Memory B cell (primary cell): ENCODE measurements at places on chromosomes 11 and 22.
A peak's percentile ranks its signal among the peaks of the same experiment; 100 is the strongest.

DNA sequence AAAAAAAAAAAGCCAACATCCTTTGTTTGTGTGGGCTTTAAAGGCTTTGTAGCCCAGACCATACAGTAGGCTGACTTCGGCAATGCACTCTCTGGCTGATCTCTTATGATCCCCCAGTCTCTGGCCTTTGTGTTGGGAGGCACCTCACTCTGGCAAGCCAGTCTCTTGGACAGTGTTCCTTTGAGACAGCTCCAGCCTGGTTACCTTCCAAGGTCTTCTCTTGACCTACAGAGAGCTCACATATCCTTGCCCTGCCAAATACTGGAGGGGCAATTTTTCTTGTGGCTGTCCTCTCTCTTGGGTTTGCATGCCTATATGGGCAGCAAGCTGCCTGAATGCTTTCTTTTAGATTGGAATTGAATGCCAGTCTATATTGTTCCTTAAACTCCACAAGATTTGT, 69.8 kb downstream of the SESN3 start:
- H3K27me3 ChIP-seq: no peaks in the 10 kb centered on the region
- no peak overlapping the region for H3K4me3 ChIP-seq
- no peak for DNase-seq
- no peaks in the 10 kb centered on the region for H3K36me3 ChIP-seq
- peaks cover 10% of the 10 kb centered on the region for H3K4me1 ChIP-seq

DNA sequence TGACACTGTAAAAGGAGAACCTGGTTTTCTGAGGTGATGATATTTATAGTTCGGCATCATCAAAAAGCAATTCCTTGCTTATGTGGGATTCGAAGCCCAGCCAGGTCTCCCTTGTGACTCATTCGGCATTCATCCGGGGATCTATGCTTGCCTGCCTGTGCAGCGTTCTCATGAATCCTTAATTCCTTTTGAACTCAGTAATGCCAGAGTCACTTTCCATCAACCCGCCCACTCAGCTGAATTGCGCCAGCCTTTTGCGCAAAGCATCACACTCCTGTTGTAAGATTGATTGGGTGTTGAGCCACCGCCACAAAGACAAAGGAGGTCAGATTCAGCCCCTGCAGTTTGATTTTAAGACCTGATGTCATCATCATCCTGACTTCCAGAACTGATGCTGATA, 128.6 kb downstream of the SLC17A6 start:
- no peak for DNase-seq
- no peaks in the 10 kb centered on the region for H3K4me1 ChIP-seq
- no peak overlapping the region for H3K4me3 ChIP-seq
- H3K36me3 ChIP-seq: no peaks in the 10 kb centered on the region

- no peaks in the 10 kb centered on the region for H3K27me3 ChIP-seq
- H3K36me3 ChIP-seq: peaks cover 31% of the 10 kb centered on the region
- peak overlapping the region; percentile 84 for H3K4me3 ChIP-seq
- DNase-seq: no peak
Observed at GRCh38 chr11:73072935-73073481, 69.1 kb downstream of the FCHSD2 start.

- H3K4me1 ChIP-seq: no peaks in the 10 kb centered on the region
- H3K27me3 ChIP-seq: peaks cover 5% of the 10 kb centered on the region
- DNase-seq: no peak
- H3K4me3 ChIP-seq: no peak overlapping the region
- no peak overlapping the region for H3K27ac ChIP-seq
Observed at GRCh38 chr11:11661326-11662040, 39.7 kb upstream of the GALNT18 start.

GRCh38 chr11:34866375-34866774, 49.8 kb downstream of the APIP start:
- no peak overlapping the region for H3K27ac ChIP-seq
- peaks cover 4% of the 10 kb centered on the region for H3K4me1 ChIP-seq
- no peak for DNase-seq

- H3K27ac ChIP-seq: no peak overlapping the region
- H3K4me3 ChIP-seq: no peak overlapping the region
- H3K36me3 ChIP-seq: no peaks in the 10 kb centered on the region
- DNase-seq: no peak
Observed at GRCh38 chr11:67054836-67055523, 1.7 kb upstream of the RHOD start.

DNA sequence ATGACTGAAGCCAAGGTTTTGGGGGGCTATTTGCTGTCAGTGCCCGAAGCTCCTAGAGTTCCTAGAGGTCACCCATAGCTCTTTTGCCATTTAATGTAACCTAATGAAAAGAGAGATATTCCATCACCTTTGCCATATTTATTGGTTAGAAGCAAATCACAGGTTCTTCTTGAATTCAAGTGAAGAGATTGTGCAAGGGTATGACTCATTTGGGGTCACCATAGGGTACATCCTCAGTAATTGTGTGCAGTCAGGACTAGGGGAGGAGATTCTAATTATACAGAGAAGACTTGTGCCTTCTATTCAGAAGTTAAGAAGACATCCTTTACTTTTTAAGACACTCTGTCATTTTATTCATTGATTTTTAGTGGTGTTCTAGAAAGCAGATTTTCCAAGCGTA, 6.9 kb upstream of the PRAME start:
- no peak for DNase-seq
- no peak overlapping the region for H3K27ac ChIP-seq
- no peaks in the 10 kb centered on the region for H3K36me3 ChIP-seq
- no peaks in the 10 kb centered on the region for H3K4me1 ChIP-seq
- peaks cover 14% of the 10 kb centered on the region for H3K27me3 ChIP-seq

GRCh38 chr11:3010521-3011275, 18.6 kb upstream of the NAP1L4 start:
- H3K4me3 ChIP-seq: no peak overlapping the region
- H3K27me3 ChIP-seq: no peaks in the 10 kb centered on the region
- peaks cover 21% of the 10 kb centered on the region for H3K36me3 ChIP-seq
- peak overlapping the region; percentile 12 for H3K27ac ChIP-seq
- no peak for DNase-seq
- no peaks in the 10 kb centered on the region for H3K4me1 ChIP-seq

GRCh38 chr11:44627911-44628729, 62.7 kb downstream of the CD82 start:
- H3K4me1 ChIP-seq: peaks cover 36% of the 10 kb centered on the region
- no peak overlapping the region for H3K4me3 ChIP-seq
- peaks cover 4% of the 10 kb centered on the region for H3K27me3 ChIP-seq
- no peak overlapping the region for H3K27ac ChIP-seq
- H3K36me3 ChIP-seq: peaks cover 3% of the 10 kb centered on the region
- no peak for DNase-seq

DNA sequence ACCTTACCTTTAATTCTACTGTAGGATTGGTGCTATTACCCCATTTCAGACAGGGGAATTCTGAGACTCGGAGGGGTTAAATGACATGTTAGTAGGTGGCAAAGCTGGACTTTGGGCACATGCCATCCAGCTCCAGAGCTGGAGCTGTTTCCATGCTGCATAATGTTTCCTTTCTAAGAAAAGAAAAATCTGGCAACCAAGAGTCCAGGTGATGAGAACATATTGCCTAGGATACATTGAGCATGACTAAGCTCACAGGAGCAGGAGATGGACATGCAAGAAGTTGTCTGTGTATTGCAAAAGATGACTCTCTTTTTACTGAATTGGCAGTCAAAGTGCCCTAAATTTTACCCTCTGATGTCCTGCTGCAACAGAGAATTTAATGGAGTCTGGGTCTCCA, 150.8 kb upstream of the SYT13 start:
- peaks cover 2% of the 10 kb centered on the region for H3K27me3 ChIP-seq
- DNase-seq: no peak

DNA sequence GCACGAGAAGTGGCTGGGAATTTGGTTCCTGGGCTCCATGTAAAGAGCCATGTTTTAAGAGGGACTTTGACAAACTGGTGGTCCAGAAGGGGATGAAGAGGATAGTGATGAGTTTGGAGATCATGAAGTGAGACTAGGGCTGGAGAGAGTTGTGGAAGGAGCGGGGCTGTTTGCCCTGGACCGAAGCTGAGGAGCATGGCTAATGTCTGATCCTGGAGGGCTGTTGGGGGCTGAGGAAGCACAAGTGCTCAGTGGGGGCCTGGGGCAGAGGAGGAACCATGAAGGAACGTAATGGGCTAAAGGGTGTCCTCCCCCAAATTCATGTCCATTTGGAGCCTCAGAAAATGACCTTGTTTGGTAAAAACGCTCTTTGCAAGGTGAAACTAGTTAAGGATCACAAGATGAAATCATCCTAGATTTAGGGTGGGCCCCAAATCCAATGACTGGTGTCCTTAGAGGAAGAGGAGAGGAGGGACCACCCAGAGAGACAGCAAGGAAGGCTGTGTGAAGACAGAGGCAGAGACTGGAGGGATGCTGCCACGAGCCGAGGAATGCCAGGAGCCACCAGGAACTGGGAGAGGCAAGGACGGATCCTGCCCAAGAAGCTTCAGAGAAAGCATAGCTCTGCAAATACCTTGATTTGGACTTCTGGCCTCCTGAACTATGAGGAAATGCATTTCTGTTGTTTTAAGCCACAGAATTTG, 107.3 kb upstream of the LMO1 start:
- H3K27me3 ChIP-seq: no peaks in the 10 kb centered on the region
- DNase-seq: no peak
- H3K36me3 ChIP-seq: no peaks in the 10 kb centered on the region
- no peak overlapping the region for H3K27ac ChIP-seq
- H3K4me3 ChIP-seq: no peak overlapping the region
- H3K4me1 ChIP-seq: peaks cover 4% of the 10 kb centered on the region

- H3K27ac ChIP-seq: no peak overlapping the region
- no peak overlapping the region for H3K4me3 ChIP-seq
- no peaks in the 10 kb centered on the region for H3K36me3 ChIP-seq
- no peak for DNase-seq
- H3K27me3 ChIP-seq: no peaks in the 10 kb centered on the region
Observed at GRCh38 chr22:28817064-28817463, 16.7 kb upstream of the XBP1 start.

- H3K27me3 ChIP-seq: peaks cover 6% of the 10 kb centered on the region
- H3K4me1 ChIP-seq: no peaks in the 10 kb centered on the region
- DNase-seq: no peak
- no peaks in the 10 kb centered on the region for H3K36me3 ChIP-seq
Observed at GRCh38 chr11:19359221-19360000, 118.7 kb upstream of the E2F8 start.

DNA sequence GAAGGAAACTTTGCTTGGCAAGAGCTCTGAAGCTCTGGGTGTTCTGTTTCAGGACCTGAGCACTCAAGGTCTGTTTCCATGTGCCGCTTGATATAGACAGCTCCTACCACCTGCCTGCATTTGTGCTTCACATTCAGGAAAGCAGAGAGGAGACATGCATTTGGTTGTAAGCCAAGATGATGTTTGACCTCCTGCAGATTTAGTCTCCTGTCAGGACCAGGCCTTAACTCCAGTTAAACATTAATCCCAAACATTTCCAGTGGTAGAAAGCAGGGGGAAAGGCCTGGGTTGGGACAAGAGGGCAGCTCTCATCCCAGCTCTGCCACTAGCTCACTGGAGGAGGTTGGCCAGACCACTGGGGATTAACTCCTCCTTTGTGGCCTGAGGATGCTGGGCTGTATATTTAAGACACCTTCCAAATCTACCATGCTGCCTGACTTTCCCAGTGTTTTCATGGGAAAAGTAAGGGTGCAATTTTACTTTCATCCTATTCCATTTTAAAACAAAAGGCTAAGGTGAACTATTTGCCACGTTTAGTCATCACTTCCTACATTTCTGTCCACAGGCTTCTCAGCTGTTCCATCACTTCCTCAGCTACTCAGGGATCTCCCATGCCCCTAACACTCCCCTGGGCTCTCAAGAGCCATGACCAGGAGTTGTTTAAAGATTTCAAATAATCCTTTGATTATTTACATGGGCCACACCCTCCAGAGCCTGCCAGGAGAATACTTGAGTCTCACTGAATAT, 80.9 kb downstream of the INSC start:
- H3K27me3 ChIP-seq: no peaks in the 10 kb centered on the region
- H3K4me1 ChIP-seq: peaks cover 2% of the 10 kb centered on the region
- H3K4me3 ChIP-seq: no peak overlapping the region
- no peak for DNase-seq
- H3K27ac ChIP-seq: no peak overlapping the region
- H3K36me3 ChIP-seq: no peaks in the 10 kb centered on the region

DNA sequence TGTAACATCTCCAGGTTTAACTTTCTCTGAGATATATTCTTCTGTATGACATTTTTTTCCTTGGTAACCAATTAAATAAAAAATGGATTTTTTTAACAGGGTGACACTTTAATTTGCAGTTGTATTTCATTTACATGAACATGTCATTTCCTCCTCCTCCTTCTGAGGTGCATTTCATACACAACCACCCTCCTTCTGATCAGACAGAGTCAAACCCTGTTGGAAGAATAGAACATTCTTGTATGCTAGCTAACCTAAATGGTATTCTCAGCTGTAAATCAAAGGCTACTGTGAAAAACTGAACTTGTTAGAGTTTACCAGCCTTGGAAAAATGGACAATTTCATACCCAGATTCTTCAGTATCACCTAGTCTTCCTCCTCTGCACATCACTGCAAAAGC, 52.7 kb upstream of the CHRM4 start:
- no peak overlapping the region for H3K4me3 ChIP-seq
- no peak for DNase-seq
- H3K36me3 ChIP-seq: peaks cover 34% of the 10 kb centered on the region
- H3K27ac ChIP-seq: no peak overlapping the region
- peaks cover 9% of the 10 kb centered on the region for H3K4me1 ChIP-seq
- no peaks in the 10 kb centered on the region for H3K27me3 ChIP-seq

DNA sequence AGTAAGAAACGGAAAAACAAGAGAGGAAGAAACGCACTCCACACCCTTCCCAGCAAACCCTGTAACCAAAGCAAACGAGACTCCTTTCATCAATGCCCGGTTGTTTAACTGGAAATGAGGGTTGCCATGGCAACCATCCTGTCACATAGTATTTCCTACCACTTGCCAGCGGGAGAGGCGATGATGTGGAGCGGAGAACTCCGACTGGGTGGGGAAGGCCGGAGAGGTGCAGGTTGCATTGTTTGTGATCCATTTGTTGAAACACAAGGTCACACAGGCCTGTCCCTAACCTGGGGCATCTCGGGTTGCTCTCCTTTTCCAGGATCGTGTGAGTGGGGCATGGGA, 609.9 kb downstream of the BUD13 start:
- H3K27ac ChIP-seq: no peak overlapping the region
- no peak for DNase-seq
- H3K4me1 ChIP-seq: peaks cover 4% of the 10 kb centered on the region
- no peaks in the 10 kb centered on the region for H3K36me3 ChIP-seq
- no peak overlapping the region for H3K4me3 ChIP-seq
- H3K27me3 ChIP-seq: peaks cover 15% of the 10 kb centered on the region

DNA sequence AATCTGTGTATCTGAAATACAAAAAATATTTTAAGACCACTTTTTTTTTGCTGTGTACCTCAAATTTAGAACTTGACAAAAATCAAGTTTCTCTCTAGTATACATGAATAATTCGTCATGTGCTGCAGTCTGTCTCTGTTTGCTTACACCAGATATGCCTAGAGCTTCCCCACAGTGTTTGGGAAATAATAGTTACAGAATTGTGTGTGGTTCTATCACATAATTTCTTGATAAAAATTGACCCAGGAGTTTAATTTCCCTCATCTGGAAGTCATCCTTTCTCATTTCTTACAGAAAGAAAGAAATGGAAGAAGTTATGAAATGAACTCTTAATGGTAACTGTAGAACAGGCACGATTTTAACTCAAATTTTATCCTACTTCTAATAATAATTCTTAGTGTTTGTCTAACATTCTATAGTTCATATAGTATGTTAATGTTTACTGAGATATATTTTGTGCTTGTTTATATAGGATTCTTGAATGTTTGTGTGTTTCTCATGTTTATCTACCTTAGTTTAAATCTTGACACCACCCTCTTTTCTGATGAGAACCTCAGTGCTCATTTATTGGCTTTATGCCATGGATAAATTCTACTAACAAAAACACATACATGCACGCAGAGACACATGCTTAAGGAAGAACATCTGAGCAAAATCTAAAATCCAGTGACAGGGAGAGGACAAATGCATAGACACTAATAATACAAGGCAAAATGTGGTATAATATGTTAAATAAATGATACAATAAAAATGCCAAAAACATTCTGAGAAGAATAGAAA, 61.4 kb upstream of the CTSC start:
- no peaks in the 10 kb centered on the region for H3K4me1 ChIP-seq
- H3K27ac ChIP-seq: no peak overlapping the region
- H3K36me3 ChIP-seq: peaks cover 4% of the 10 kb centered on the region
